ENCODE measurements at places on chromosomes 6 and 20.

- peak; percentile 85 for DNase-seq
Observed at GRCh38 chr20:58892141-58892931, 39.8 kb downstream of the GNAS start.

- peak; percentile 66 for DNase-seq
Observed at GRCh38 chr6:4776493-4777393, 539 bp downstream of the CDYL start.

DNA sequence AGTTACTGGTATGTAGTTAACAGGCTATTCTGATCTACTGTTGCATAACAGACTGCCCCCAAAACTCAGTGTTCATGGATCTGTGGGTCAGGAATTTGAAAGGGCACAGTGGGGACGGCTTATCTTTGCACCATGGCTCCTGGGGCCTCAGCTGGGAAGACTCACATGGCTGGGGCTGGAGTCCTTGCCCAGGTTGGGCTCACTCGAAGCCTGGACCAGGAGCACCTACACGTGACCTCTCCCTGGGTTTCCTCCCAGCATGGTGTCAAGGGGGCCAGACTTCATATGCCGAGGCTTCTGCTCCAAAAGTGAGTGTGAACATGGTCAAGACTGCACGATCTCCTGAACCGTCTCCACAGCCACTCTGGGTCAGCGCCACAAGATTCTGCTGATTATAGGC, 11.7 kb downstream of the SYNDIG1 start:
- no peak for DNase-seq

DNA sequence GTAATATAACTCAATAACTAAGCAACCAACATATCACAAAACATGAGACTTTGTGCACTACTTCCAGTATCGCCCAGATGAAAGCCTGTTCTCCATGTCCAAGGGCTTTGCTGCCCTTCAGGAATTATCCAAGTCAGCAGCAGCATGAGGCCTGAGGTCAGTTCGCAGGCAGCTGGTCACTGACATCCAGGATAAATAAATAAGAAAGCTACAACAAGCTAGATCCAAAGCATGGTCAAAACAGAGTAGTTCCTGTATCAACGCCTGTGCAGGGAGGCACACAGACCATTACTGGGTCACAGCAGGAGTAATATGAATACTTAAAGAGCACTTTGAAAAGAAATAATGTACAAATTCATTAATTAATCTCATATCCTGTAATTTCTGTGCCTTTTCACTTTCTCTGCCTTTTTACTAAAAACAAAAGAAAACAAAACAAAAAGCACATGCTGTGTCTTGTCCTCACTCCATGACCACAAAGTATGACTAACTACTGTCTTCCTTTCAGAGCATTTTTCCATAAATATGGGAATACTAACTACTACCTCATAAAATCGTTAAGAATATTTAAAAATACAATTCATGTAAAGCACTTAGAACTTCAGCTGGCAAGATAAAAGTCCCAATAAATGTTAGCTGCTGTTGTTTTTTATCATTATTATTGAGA, 374.9 kb upstream of the IRAK1BP1 start:
- DNase-seq = no peak

- no peak for DNase-seq
Observed at GRCh38 chr20:13758884-13759283, 25.8 kb downstream of the ESF1 start.

- DNase-seq = no peak
Observed at GRCh38 chr6:31871046-31871659, 7.6 kb downstream of the SLC44A4 start.

- no peak for DNase-seq
Observed at GRCh38 chr20:54184071-54184470, 10.3 kb upstream of the CYP24A1 start.
